Left forelimb (tissue), 1 donor: ENCODE measurements at places on chromosomes 7 and 10.

DNA sequence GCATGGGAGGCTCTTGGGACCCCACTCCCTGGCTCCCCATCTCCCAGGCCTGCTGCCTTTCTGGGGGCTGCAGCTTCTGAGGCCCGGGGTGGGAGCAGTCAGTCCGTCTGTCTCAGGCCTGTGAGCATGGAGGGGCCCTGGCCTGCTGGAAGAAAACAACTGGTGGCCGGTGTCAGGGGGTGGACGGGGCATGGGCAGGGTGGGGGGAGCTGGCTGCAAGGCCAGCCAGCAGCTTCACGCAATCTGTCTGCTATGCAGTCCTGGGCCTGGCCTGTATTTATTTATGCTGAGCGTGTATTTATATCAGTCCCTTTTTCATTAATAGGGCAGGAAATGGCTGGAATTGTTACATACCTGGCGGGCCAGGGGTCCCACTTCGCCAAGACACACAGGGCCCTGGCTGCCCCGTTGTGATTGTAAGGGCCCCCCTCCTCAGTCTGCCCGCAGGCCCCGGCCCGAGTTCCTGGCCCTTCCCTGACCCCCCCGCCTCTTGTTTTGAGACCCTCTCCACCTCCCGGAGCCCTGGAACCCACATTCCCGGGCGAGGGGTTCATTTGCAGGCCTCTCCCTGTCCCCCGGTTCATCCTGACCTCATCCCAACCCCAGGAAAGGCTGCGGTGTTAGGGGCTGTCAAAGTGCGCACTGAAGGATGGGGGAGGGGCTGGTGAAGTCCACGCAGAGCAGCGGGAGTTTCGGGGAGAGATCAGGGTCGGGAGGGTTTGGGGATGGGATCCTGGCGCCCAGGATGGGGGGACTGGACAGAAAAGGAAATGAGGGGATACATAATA is 8.2 kb downstream of the TMEM270 start:
- no peak for DNase-seq

GRCh38 chr7:53672681-53673080 is 637.2 kb downstream of the POM121L12 start:
- no peak for DNase-seq

- no peak for DNase-seq
These were observed 287.8 kb downstream of the GALNT17 start for GRCh38 chr7:71419546-71420337.

DNA sequence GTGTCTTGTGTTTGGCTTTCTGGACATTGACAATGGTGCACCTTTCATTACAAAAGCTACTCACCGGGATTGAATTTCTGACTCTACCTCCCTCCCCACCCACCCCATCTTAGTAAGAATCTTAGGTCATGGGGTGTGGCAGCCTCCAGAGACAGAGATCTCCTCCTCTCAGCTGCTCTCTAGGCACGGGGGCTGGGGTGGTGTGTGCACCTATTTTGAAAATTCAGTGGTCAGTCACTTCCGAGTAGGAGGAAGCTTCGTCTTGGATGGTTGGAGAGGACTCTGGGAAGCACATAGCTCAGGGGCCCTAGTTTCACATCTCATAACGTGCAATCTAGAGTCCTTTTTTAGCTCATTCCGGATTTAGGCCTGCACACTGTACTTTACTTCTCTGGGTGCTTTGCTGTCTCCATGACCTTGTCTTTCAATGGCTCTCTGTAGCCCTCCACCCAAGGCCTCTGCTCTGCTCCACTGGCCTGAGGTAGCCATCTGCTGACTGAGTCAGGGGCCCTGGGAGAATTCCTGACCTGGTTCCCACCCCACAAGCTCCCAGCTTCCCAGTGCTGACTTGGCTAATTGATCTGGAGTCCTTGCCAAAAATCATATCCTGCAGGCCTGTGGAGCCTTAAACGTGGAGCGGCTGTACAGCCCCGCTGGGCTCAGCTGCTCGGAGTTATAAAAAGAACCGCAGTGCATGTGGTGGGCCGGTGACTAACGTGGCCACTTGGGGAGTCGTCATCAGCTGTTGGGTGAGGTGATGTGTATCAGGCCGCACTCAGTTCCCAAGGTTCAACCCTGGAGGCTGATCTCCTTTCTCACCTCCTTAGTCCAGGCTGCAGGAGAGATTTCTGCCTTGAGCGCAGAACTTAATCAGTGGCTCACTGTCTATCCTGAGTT is 19.3 kb upstream of the ADAMTS14 start:
- peak; percentile 87 for DNase-seq

DNA sequence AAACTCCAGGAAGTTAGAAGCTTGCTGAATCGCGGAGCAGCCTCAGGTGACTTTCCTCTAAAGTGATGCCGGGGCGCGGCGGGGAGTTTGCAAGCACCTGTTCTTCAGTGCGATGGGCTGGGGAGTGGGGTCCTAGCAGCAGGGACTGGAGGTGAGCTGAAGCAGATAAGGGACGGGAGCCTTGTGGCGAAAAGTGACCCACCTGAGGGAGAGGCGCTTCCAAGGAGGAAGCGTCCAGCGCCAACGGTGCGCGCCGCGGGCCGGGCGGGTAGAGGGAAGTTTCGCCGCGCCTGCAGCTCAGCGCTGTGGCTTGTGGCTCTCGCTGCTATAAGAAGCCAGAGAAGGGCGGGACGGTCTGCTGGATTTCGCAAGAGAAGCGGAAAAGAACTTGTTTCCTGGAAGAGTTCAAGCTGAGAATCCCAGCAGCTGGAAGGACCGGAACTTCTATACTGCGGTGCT is at the start of gene STEAP4:
STEAP4 (minus strand) TSS at position 305 of the 459 bp plus-strand sequence. CDS start 22,625 bp downstream, outside the sequence.
- DNase-seq = peak; percentile 70

- DNase-seq = no peak
These were observed 218.2 kb downstream of the AUTS2 start for GRCh38 chr7:69816501-69816900.

DNA sequence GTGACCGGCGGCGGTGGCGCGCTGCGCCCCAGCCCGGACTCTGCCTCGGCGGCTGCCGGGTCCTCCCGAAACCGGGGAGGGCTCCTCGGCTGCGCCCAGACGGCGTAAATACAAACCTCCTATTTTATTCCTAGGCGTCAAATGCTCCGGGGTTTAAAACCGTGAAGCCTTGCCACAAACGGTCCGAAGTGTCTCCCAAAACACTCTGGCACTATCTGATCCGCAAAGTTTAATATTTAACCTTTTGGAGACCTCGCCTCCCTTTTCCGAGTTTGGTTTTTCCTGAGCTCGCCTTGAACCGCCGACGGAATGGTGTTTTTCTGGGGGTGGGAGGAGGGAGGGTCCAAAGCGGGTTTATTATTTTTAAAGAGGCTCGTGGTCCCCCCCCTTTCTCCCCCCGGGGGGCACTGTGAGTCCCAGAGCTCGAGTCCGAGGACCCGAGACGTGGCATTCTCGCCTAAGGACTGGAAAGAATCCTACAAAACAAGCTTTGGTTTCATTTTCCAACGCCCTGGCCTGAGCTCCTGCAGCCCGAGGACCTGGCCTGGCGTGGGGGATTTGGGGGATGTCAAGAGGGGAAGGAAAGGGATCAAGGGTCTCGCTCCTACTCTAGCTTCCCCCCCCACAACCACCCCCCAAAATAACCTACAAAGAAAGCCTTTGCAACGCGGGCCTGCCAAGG is 1.8 kb downstream of the TNRC18 start:
- DNase-seq = peak; percentile 79

DNA sequence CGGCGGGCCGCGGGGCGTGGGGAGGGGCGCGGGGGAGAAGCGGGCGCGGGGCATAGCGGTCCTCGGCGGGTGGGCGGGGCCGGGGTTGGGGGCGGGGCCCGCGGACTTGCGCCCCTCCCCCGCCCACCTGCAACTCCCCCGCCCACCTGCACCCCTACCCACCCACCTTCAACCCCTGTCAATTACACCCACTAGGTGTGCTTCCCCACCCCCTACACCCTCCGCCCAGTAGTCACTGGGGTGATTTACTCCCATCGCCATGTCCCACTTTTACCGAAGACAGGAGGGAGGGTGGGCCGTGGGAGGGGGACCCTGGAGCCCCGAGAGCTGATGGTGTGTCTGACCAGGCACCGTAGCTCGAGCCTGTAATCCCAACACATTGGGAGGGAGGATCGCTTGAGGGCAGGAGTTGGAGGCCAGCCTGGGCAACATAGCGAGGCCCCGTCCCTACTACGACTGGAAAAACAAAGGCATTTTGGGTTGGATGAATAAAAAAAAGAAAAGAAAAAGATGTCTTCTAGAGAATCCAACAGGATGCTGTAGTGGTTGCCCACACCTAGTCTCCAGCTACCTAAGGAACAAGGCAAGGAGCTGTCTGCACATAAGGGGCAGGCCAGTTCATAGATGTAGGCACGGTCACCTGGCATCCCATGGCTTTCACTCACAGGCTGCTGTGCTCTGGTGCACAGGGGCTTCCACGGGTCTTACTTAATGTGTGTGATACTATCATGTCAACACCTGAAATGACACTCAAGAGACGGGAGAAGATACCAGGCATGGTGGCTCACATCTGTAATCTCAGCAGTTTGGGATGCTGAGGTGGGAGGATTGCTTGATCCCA is 761 bp downstream of the KCTD7 start:
- peak; percentile 67 for DNase-seq

DNA sequence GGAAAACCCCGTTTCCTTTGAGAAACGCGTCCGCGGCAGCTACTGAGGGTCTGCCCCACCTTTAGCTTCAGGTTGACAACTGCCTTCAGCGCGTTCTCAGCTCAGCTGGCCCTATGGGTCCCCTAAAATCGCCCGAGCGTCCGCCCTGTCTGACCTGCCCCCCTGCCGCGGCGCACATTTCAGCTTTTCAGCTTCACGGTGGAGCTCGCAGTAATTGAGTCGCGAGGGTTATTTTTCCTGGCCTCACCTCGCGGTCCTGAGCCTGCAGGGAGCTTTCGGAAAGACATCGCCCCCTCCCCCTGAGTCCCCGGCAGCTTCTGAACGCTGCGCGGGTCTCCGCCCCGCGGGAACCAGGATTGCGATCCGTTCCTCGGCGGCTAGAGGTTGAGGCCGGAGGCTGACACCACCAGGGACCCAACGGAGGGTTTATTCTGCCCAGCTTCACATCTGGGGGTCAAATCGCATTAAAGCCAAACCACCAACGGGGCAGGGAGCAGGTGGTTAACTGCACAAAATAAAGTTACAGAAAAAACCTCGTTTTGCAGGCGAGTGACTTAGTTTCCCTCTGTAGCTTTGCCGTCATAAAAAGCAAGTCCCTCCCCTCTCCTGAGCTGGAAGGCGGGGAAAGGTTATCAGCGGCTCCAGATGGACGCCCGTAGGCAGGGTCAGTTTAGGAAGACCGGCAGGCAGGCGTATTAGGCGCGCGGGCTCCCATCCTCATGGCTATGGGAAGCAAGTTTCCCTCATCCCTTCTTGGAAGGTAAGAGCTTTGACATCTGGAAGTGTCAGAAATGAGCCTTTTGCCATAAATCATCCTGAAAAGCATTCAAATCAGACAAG is 11.0 kb downstream of the TWIST1 start:
- DNase-seq = no peak

DNA sequence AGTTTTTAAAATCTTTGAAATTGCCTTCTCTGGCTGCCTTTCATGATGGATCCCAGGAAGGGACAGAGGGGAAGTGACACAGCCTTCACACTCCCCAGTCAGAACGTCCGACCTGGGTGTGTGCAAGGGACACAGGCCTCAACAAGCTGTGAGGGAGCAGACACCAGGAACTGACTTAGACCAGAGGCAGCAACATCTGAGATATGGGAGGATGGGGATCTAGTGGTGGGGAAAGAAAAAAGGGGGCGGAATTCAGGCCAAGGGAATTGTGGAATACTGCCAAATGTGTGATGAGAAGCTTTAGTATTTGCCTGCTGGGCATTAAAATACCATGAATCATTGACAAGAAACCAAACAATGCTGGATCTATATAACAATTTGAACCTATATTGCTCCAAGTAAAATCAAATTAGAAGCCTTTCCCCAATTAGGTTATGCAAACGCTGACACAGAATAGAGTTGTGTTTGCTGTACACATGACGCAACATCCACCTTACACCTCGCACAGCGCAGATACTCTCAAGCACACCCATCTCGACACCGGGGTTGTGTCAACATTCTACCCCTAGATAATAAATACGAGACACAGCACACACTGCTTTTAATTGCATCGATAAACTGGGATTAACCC is 17.2 kb upstream of the MNX1 start:
- DNase-seq = no peak

DNA sequence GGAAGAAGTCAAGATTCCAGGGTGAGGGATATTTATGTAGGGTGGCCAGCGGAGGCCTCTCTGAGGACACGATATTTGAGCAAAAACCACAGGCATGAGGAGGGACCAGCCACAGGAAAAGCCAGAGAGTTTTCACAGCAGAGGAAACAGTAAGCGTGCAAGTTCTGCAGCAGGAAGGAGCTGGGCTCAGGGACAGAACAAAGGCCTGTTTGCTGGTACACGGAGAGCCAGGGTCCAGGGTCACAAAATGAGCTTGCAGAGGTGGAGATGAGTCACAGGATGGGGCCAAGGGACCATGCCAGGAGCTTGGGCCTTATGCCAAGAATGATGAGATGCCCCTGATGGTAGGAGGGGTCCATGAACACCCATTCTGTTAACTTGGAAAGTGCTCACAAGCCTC is 283.5 kb downstream of the PLXNA4 start:
- no peak for DNase-seq

- no peak for DNase-seq
These were observed 21.0 kb upstream of the EPC1 start for GRCh38 chr10:32367793-32368453.

- no peak for DNase-seq
These were observed 186.9 kb downstream of the SND1 start for GRCh38 chr7:127838816-127839415.

DNA sequence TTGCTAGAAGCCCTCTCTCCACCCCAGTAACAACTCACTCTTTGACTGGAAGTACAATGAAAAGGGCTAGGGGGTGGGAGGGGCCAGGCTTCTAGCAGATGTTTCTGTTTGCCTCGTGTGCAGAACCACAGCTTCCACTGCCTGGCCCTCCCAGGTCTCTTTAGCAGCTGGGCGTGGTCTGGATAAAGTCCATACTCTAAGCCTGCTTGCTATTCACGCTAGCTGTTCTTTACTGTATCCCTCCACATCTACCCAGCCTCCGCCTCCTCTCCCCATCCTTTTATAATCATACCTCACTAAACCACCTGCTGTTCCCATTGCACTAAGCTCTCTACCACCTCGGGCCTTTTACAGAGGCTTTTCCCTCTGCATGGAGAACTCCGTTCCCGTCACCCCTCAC is 288.8 kb downstream of the CAMK1D start:
- no peak for DNase-seq
